A549 treated with dexamethasone at 1 μM for 4 hours (cell line): ENCODE measurements at places on chromosomes 11 and 22. TPM values are rescaled to one million over a fixed set of nuclear protein-coding genes. Genes with fewer than 3 reads are reported as not detected.

Gene CCDC157
- total RNA-seq, result 1.3 to 3.2 TPM (median 2.6 TPM) in 5 replicates

Gene PYGM
- total RNA-seq, result 0.17 to 0.69 TPM (median 0.39 TPM) in 5 replicates

Gene DGCR6
- total RNA-seq, result 1.3 to 2.5 TPM (median 2.1 TPM) in 5 replicates

Gene PPM1F
- 15.3 to 20.7 TPM (median 17.8 TPM) in 5 replicates for total RNA-seq

Gene CHST1
- total RNA-seq, result 1.3 to 2.0 TPM (median 1.6 TPM) in 5 replicates

Gene OR6A2
- total RNA-seq, result not detected in 5 replicates

Gene NPAS4
- total RNA-seq, result 0.03 TPM in 1 of 5 replicates, not detected in the others

Gene TSPAN32
- total RNA-seq, result not detected in 5 replicates

Gene OR52E8
- total RNA-seq, result not detected in 5 replicates

Gene ESAM
- total RNA-seq, result 9.4 to 12.9 TPM (median 12.1 TPM) in 5 replicates

Gene DEPDC7
- 6.8 to 7.8 TPM (median 7.0 TPM) in 5 replicates for total RNA-seq

Gene TMEM225
- not detected in 5 replicates for total RNA-seq

Gene MAPK8IP1
- 5.4 to 8.1 TPM (median 6.6 TPM) in 5 replicates for total RNA-seq

Gene TIMP3
- 1.0 to 1.7 TPM (median 1.3 TPM) in 5 replicates for total RNA-seq

Gene ZNF280A
- 2.6 to 3.5 TPM (median 3.4 TPM) in 5 replicates for total RNA-seq

Gene EIF3M
- total RNA-seq, result 400 to 458 TPM (median 442 TPM) in 5 replicates

Gene HBG2
- total RNA-seq, result not detected in 5 replicates
